Activated CD8-positive, alpha-beta memory T cell treated with anti-CD3 and anti-CD28 coated beads, Interleukin-2, amount 10 ng/mL, durations not matched to agents 7 days and 5 days (primary cell): ENCODE measurements at places on chromosomes 16 and 17. TPM values are rescaled to one million over a fixed set of nuclear protein-coding genes. Genes with fewer than 3 reads are reported as not detected.

DGKE gene
- total RNA-seq, result 30.6 TPM

- no peak overlapping the region for H3K4me3 ChIP-seq
- no peaks in the 10 kb centered on the region for H3K36me3 ChIP-seq
- no peak for DNase-seq
- peaks cover 6% of the 10 kb centered on the region for H3K27me3 ChIP-seq
These were observed 28.5 kb downstream of the ENDOV start for GRCh38 chr17:80443498-80443897.

DNA sequence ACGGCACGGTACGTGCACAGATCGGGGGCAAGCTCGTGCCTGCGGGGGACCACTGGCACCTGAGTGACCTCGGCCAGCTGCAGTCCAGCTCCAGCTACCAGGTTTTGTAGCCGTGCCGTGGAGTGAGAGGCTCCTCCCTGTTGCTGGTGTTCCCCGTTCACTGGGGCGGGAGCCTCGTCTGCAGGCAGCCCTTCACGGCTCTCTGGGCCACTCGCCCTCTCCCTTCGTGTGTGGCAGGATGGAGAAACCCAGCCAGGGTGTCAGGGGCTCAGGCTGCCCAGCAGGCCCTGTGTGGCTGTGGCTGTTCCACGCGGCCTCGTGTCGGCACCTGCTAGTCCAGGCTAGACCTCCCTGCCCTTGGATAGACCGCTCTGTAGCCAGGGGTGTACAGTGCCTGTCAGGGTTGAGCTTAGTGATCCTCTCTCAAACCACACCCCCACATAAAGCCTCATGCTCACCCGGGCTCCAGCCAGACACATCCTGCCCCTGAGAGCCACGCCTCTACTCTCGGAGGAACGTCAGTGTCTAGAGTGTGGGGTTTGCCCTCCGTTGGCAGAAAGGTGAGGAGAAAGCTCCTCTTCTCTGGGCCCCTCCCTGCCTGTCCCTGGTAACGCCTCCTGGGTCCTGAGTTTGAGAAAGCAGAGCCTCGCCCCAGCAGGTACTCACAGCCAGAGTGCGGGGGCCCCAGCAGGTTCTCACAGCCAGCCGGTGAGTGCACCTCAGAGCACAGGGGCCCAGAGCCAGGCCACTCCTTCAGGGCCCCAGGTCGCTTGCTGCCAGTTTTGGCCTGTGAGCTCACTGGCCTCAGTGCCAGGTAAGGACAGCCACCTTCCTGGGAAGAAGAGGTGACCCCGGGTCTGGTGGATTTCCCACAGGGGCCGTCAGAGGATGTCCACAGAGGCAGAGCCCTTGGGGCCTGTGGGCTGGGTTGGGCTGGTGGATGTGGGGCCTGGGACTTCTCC lies 27.7 kb downstream of the NME3 start:
- no peak overlapping the region for H3K4me3 ChIP-seq
- no peak overlapping the region for H3K27ac ChIP-seq
- peaks cover 2% of the 10 kb centered on the region for H3K36me3 ChIP-seq
- no peaks in the 10 kb centered on the region for H3K27me3 ChIP-seq

- no peaks in the 10 kb centered on the region for H3K27me3 ChIP-seq
- H3K36me3 ChIP-seq, result no peaks in the 10 kb centered on the region
- H3K4me1 ChIP-seq, result no peaks in the 10 kb centered on the region
- no peak overlapping the region for H3K27ac ChIP-seq
These were observed 460.6 kb downstream of the KCNJ2 start for GRCh38 chr17:70629902-70630301.

DNA sequence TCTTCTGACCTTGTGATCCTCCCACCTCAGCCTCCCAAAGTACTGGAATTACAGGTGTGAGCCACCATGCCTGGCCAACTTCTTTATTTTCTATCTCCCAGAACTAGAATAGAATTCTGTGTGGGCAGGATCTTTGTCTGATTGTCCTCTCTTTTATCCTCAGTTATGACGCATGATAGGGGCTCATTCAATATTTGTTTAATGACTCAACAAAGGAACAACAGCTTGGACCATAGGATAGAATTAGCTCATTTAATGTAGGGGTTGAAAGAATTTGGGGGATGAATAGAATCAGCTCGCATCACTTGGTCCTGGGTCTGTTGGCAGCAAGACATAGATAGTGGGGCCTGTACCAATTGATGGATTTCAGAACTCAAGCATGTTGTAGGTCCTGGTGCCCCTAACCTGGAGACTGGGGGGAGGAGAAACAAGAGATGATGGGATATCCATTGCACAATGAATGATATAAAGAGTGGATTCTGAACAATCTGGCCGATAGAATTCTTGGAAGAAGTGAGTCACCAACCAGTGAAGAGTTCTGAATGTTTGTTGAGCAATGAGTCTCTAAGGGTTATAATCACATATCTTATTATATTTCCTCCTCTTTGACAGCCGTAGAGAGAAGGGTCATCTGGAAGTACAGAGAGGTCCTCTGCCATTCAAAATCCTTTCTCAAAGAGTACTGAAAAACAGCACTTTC lies 250.2 kb downstream of the HS3ST4 start:
- DNase-seq, result no peak
- no peak overlapping the region for H3K4me3 ChIP-seq
- H3K36me3 ChIP-seq, result no peaks in the 10 kb centered on the region
- no peaks in the 10 kb centered on the region for H3K4me1 ChIP-seq
- no peak overlapping the region for H3K27ac ChIP-seq
